Progenitor cell of endocrine pancreas (in vitro differentiated cells): ENCODE measurements at places on chromosomes 3 and 15.

GRCh38 chr3:104556372-104557078 is 810.2 kb upstream of the ALCAM start:
- DNase-seq = no peak

DNA sequence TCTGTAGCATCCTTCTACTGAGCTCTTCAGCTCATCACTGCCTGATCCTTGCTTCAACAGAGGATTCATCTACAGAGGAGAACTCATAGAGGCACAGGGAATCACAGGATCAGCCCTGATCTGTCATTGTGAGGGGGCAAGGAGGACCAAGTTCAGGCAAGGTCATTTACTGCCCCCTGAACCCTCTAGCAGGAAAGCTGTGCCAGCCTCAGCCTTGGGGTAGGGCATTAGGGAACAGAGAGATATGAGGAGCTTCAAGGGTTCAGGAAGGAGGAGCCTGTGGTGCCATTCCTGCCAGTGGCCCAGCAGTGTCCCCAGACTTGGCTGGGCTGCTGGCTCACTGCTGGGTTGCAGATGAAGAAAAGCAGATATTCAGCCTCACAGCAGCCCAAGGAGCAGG is 8.2 kb downstream of the CHST14 start:
- no peak for DNase-seq

- DNase-seq = no peak
Measured at GRCh38 chr3:50287262-50287661, 5.0 kb downstream of the IFRD2 start.

- no peak for DNase-seq
Measured at GRCh38 chr15:69392352-69392751, 21.8 kb upstream of the KIF23 start.

- no peak for DNase-seq
Measured at GRCh38 chr3:53819163-53819868, 26.9 kb downstream of the CHDH start.

GRCh38 chr15:23472678-23473077 is 25.6 kb upstream of the GOLGA6L2 start:
- DNase-seq = no peak
